ENCODE measurements at places on chromosomes 16 and 17. TPM values are rescaled to one million over a fixed set of nuclear protein-coding genes. Genes with fewer than 3 reads are reported as not detected.

The KIF18B gene
- total RNA-seq, result 0.08 TPM

The MYOCD gene
- total RNA-seq, result 50.1 TPM

The C1QTNF8 gene
- total RNA-seq, result not detected

The IL32 gene
- 55.0 TPM for total RNA-seq

The B9D1 gene
- 12.2 TPM for total RNA-seq

The TOP2A gene
- total RNA-seq, result 0.22 TPM

The C17orf100 gene
- total RNA-seq, result 0.47 TPM

The TSNAXIP1 gene
- 0.85 TPM for total RNA-seq

The NHLRC4 gene
- total RNA-seq, result 0.62 TPM

The RRAD gene
- 140 TPM for total RNA-seq

The KRTAP2-1 gene
- total RNA-seq, result not detected

The FOXL1 gene
- total RNA-seq, result 1.8 TPM

The SPATA22 gene
- total RNA-seq, result 1.6 TPM

The TERF2IP gene
- total RNA-seq, result 77.8 TPM

The TBX6 gene
- 1.2 TPM for total RNA-seq

The TRIM47 gene
- 25.1 TPM for total RNA-seq

The TK1 gene
- 0.92 TPM for total RNA-seq

The TNFSF13 gene
- total RNA-seq, result 15.4 TPM

The ZC3H18 gene
- 19.2 TPM for total RNA-seq

The ABCA8 gene
- 74.3 TPM for total RNA-seq

The NTN1 gene
- 179 TPM for total RNA-seq

The KRT28 gene
- not detected for total RNA-seq

The CLEC19A gene
- not detected for total RNA-seq

The JPH3 gene
- total RNA-seq, result 0.09 TPM

The SLC38A8 gene
- total RNA-seq, result not detected

The GFOD2 gene
- total RNA-seq, result 8.5 TPM

The CTRB1 gene
- 0.62 TPM for total RNA-seq

The ATP6V0D1 gene
- 64.8 TPM for total RNA-seq

The RAB34 gene
- total RNA-seq, result 62.2 TPM

The NUPR1 gene
- total RNA-seq, result 63.7 TPM

The WSCD1 gene
- 6.4 TPM for total RNA-seq

The CRYBA1 gene
- not detected for total RNA-seq

The RBFOX1 gene
- 65.0 TPM for total RNA-seq

The ATAD5 gene
- 1.3 TPM for total RNA-seq

The UTS2R gene
- total RNA-seq, result 4.5 TPM

The ITGB3 gene
- 5.0 TPM for total RNA-seq

The PRSS8 gene
- total RNA-seq, result 0.15 TPM

The TPSD1 gene
- 0.85 TPM for total RNA-seq

The VAMP2 gene
- total RNA-seq, result 73.7 TPM
